Mesothelial cell of epicardium (in vitro differentiated cells): ENCODE measurements at places on chromosomes 1 and 21. TPM values are rescaled to one million over a fixed set of nuclear protein-coding genes. Genes with fewer than 3 reads are reported as not detected.

GRCh38 chr1:62395291-62395690, 41.6 kb upstream of the USP1 start:
- no peak for DNase-seq

GRCh38 chr1:31523769-31524168, 52.5 kb upstream of the TINAGL1 start:
- no peak for DNase-seq

DNA sequence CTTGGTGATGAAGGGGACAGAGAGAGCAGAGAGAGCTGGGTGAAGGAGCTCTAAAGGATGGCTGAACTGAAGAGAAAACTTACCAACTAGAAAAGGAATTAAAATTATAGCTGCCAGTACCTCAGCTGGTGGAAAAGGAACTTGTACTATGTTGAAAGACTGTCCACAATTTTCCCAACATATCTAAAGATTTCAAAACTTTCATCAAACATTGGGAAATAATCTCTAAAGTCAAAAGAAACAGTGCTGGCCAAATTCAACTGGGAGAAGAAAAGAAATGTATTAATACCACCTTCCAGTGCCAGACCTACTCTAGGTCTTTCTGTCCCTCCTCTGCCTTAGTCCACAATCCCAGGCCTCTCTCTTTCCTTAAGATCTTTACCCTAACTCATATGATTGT, 6.1 kb downstream of the SMG5 start:
- no peak for DNase-seq

DNA sequence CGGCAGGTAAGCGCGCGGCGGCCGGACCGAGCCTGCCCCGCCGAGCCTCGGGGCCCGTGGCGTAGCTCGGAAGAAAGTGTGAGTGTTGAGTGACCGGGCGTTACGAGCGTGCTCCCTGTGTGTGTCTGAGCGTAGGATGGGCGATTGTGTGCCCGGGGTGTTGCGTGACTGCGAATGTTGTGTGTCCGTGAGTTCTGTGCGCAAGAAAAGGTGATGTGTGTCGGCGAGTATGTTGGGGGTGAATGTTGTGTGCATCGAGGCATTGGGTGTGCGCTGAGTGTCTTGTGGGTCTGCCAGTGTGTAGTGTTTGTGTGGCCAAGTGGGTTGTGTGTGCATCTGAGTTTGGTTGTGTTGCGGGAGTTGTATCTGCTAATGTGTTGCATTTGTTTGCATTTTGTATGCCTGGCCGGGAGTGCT, 398 bp downstream of the PTPRU start:
- peak; percentile 54 for DNase-seq

DNA sequence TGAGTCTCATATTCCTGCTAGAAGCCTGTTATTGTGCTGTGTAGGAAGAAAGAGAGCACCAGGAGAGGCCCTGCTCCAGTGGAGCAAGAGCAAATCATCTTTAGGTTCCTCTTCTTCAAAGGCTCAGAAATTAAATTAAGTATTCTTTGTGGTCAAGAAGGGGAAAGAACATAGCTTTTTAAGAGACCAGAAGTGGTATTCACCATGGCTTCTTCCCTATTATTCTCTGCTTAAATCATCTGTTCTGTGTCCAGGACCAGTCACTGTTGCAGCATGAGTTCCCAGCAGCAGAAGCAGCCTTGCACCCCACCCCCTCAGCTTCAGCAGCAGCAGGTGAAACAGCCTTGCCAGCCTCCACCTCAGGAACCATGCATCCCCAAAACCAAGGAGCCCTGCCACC, 1.1 kb downstream of the SPRR1B start:
- DNase-seq: no peak

- DNase-seq: no peak
Measured at GRCh38 chr1:180981596-180982387, 40.9 kb downstream of the STX6 start.

DNA sequence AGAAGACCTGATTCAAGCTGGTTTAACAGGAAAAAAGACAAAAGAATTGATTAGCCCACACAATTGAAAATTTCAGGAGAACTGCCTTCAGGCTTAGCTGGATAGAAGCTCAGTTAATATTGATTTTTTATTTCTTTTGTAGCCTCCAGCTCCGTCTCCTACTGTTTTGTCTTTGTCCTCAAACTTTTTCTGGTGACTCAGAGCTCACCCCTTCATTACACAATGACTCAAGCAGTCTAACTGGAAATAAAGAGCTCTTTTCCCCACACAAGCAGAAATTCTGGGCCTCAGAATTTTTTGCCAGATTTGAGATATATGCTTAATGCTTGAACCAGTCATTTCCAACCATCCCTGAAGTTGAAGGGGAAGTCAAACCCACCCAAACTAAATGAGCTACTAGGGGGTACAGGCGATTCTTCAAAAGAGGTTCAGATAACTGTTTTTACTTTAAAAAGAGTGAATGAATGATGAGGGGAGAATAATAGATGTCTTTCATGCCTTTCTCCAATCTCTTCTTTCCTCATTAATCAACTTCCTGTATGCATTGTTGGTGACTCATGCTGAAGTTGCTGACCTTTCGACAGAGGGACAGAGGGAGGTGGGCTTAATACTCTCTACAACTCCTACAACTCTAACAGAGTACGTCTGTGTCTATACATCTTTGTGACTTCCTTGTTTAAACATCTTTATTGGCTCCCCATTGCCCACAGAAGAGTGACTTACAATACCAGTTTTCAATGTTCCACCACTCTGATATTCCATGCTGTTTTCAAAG, 6.2 kb upstream of the ACP6 start:
- DNase-seq: no peak

- no peak for DNase-seq
Measured at GRCh38 chr1:80217377-80217986, 1211.0 kb upstream of the ADGRL4 start.

DNA sequence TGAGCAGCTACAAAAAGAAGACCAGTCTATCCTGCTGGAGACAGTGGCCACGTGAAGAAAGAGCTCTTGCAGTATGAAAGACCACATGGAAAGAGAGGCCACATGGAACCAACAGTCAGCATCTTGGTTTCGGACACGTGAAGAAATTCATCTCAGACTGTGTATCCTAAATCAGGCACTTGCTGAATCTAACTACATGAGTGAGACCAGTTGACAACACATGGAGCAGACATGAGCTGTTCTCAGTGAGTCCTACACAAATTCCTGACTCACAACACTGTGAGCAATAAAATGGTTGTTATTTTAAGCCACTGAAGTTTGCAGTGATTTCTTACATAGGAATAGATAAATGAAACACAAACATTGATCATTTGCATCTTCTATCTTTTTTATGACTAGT, 2.4 kb upstream of the TAF1A start:
- no peak for DNase-seq

Gene AK2
- total RNA-seq: 136 to 142 TPM (median 139 TPM) in 3 replicates

Gene KCNJ9
- total RNA-seq: 0.07 to 0.09 TPM in 2 of 3 replicates, not detected in the other

Gene F13B
- not detected in 3 replicates for total RNA-seq

Gene VPS72
- 76.8 to 87.2 TPM (median 82.3 TPM) in 3 replicates for total RNA-seq

Gene LIN9
- total RNA-seq: 7.5 to 8.9 TPM (median 8.8 TPM) in 3 replicates
